Cortex of kidney (tissue), 1 donor: ENCODE measurements at places on chromosomes 12 and 14.

DNA sequence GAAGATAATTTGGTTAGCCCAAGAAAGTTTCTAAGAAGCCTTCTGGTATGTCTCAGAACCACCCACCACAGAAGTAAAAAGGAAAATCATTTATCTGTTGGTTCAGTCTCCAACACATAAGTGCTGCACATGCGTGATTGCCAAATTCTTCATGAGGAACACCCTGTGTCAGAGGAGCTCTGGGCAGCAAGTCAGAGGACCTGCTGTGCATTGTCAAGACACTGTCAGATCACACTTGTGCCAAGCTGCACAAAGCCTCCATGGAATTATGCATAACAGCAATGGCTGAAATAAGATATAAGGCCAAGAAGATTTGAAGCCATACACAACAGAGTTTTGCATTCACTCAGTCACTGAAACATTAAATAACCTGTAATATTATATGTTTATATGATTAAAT, 1304.7 kb upstream of the FLRT2 start:
- no peak for DNase-seq

DNA sequence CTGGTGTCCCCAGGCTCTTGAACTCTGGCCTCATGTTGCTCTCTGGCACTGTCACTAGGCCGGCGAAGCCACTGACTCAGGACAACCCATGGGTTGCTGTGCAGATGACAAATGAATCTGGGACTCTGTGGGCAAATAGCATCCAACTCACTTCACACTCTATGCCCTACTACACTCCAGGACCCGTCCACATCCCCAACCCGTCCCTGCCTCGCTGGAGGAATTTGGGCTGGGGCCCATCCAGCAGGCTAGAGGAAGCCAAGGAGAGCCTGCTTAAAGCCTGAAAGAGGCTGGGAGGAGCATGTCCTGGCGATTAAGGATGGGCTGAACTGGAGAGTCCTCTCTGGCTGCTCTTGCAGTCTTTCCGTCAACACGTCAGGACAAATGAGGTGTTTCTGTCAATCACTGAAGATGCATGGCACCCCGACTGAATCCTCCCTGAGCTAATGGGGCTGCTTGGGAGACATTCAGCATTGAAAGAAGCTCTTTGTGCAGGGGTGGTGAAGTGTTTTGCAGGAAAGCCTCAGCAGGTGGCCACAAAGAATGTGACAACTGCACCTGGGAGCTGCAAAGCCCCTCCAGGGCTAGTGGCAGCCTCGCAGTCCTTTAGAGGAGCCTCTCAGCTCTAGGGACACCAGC, 71.7 kb downstream of the ANO2 start:
- no peak for DNase-seq

- DNase-seq: no peak
Measured at GRCh38 chr12:101829639-101830366, 956 bp downstream of the GNPTAB start.

- DNase-seq: no peak
Measured at GRCh38 chr12:56632701-56633467, 2.8 kb upstream of the BAZ2A start.

DNA sequence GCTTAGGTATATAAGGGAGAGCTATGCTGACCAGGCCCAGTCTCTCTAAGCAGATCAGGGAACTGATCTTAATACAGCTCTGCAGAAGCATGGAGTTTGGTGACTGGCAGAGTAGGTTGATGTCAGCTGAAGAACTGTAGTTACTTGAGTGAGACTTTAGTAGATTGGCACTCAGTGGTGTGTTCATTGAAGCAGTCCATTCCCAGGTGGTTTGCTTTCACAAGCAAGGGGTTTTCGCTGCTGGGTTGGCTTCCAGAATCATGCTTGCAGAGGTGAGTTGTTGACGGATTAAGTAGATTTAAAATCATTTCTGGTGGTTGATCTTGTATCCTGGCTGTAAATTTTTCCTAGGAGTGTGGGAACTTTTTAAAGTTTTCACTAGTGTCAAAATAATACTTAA, 6.5 kb upstream of the DHRS7 start:
- no peak for DNase-seq

- DNase-seq: no peak
Measured at GRCh38 chr14:39264558-39264957, 30.8 kb downstream of the MIA2 start.

- DNase-seq: no peak
Measured at GRCh38 chr14:32022525-32022924, 54.6 kb upstream of the ARHGAP5 start.

DNA sequence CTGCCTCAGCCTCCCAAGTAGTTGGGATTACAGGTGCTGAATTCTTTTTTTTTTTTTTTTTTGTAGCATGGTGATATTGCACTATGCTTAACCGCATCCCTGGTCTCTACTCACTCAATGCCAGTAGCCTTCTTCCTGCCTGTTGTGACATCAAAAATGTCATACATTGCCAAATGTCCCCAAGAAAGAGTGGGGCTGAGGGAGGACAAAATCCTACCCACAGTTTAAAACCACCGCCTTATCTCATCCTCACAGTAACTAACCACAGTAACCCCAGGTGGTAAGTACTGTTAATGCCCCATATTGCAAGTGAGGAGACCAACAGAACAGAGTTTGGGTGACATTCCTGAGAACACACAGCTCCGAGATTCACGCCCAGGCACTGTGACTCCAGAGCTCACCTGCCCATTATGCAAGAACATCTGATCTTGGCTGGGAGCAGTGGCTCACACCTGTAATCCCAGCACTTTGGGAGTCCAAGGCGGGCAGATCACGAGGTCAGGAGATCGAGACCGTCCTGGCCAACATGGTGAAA, 19.6 kb downstream of the MORN3 start:
- DNase-seq: no peak

- DNase-seq: no peak
Measured at GRCh38 chr12:43676183-43676813, 82.3 kb downstream of the PUS7L start.
